AG09319 (cell line): ENCODE measurements at places on chromosomes 3 and 15.

DNA sequence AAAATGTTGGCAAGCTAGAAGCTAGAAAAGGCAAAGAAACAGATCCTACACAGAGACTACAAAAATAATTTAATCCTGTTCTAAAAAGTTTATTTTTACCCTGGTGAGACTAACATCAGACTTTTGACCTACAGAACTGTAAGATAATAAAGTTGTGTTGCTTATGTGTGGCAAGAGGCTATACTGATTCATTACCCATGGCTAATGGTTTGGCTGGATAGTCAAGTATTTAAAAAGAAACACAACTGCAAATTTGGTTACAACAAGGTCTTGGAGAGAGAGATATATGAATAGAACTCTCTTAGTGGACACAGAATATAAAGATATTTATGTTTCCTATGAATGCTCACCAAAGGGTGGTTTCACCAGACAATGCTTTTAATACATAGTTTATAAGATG is 364.2 kb upstream of the PLSCR5 start:
- DNase-seq: no peak

GRCh38 chr3:181623924-181624694 is 87.6 kb upstream of the SOX2 start:
- DNase-seq: no peak

DNA sequence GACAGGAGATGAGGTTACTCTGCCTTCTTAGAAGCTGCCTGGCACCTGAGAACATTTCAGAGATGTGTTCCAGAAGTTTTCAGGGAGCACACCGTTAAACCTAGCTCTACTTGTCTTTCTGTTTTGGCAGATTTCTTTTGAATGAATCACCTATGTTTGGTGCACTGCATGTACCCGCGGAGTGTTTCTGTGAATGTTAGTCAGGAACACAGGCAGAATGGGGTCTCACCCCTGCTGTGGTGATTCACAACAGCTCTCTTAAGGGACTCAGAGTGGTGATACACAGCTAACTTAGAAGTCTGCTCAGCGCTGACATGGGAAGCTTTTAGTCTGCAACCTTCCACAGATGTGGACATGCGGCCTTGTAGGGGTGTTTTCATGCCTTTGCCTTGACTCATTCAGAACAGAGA is 24.0 kb downstream of the TSEN2 start:
- peak; percentile 79 for DNase-seq

DNA sequence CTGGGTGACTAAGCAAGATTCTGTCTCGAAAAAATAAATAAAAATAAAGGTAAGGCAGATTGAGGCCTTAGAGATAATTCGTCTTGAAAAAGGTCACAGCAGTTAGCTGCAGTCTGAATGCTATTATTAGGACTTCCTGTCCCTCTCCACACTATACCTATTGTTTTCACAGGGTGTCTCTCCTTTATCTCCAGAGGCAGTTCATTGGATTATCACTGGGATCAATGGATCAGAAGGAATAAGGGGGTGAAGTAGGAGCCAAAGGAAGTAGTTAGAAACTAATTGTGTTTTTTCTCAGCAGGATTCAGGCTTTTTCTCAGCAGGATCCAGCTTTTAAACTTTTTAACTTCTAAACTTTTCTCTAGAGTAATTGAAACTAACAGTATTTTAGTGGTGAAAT is 326.9 kb downstream of the IL5RA start:
- no peak for DNase-seq

DNA sequence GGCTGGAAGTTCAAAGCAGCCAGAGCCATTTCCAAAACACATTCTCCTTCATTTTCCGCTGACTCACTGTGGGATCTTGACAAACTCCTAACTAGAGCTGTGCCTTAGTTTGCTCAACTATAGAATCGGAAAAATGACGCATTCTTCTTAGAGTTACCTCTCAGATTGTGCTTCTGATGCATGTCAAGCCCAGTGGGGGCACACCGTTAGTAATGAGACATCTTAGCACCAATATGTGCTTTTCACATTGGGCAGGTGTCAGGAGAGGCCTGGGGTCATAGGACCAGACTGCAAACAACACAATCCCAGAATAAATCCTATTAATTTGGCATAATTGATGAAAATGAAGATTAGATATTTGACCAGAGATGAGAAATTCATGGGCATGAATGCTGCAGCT is 71.3 kb upstream of the UBE3A start:
- DNase-seq: no peak

GRCh38 chr15:43928152-43928551 is 101.3 kb downstream of the WDR76 start:
- DNase-seq: no peak

- no peak for DNase-seq
Measured at GRCh38 chr15:31525988-31526665, 199.5 kb downstream of the KLF13 start.

DNA sequence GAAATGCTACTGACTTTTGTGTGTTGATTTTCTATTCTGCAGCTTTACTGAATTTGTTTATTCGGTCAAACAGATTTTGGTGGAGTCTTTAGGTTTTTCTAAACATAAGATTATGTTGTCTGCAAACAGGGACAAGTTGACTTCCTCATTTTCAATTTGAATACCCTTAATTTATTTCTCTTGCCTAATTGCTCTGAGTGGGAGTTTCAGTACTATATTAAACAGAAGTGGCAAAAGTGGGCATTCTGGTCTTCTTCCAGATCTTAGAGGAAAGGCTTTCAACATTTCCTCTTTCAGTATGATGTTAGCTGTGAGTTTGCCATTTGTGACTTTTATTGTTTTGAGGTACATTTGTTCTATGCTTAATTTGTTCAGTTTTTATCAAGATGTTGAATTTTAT is 268.5 kb downstream of the WNT5A start:
- DNase-seq: no peak

DNA sequence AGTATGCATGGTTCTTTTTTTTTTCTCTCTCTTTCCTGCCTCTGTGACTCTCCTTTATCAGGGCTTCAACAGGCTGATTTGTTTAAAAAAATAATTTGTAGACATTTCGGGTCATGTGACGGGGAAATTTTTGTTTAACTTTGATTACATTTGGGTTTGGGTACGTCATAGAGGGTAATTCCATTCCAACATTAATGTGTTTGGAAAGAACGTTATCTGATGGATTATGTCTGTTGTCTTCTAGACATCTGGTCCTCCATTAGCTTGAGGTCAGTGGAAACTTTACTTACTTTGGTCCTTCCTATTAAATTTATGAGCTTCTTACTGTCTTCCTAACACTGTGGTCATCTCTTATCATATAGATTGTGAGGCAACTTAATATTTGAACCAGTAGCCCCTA is 80.9 kb downstream of the STT3B start:
- no peak for DNase-seq

GRCh38 chr3:134918441-134918840 is 123.4 kb downstream of the EPHB1 start:
- no peak for DNase-seq
